ENCODE measurements at places on chromosomes 12 and 14.

DNA sequence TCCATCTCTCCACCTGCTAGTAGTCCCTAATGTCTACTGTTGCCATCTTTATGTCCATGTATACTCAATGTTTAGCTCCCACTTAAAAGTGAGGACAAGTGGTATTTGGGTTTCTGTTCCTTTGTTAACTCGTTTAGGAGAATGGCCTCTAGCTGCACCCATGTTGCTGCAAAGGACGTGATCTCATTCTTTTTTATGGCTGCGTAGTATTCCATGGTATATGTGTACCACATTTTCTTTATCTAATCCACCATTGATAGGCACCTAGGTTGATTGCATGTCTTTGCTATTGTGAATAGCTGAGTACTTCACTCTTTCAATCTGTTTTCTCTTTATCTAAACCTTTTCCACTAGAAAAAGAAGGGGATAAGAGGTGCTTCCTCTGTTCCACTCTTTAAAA is 130.0 kb downstream of the TMEM117 start:
- no peak for DNase-seq

GRCh38 chr12:61974461-61974860 is 285.7 kb upstream of the USP15 start:
- DNase-seq, result no peak

GRCh38 chr14:105050551-105050897 is 14.7 kb downstream of the GPR132 start:
- no peak for DNase-seq

DNA sequence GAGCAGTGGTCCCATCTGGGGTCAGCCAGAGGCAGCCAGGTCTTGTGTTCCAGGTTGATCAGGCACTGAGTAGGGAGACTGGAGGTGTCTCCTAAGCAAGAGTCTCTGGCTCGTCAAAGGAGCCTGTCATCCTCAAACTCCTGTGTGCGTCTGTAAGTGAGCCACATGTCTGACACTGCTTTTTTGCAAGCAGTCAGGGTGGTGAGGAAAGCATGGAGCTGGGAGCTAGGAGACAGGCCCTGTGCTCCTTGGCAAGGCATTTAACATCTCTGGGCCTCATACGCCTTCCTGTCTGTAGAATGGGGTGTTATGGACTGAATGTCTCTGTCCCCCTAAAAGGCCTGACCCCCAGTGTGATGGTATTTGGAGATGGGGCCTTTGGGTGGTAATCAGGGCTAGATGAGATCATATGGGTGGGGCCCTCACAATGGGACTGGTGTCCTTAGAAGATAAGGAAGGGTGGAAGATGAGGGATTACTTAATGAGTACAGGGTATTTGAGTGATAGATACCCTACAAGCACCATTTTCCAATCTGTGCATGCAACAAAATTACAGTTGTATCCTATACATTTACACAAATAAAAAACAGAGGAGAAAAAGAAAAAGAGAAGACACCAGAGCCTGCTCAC is 53.0 kb downstream of the ARL6IP4 start:
- no peak for DNase-seq

DNA sequence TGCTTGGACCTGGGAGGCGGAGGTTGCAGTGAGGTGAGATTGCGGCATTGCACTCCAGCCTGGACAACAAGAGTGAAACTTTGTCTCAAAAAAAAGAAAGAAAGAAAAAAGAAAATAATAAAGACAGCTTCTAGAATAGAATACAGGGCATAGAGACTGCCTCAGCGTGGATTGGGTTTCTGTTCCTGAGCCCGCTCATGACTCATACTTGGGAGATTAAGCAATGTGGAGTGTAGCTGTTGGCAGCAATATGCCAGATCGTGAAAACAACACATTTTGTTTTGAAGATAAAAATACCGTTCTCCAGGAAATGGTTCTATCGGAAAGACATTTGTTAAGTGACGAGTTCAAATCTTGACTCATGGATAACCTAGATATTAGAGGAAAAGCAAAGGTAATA is 67.2 kb downstream of the GLT1D1 start:
- DNase-seq, result no peak

DNA sequence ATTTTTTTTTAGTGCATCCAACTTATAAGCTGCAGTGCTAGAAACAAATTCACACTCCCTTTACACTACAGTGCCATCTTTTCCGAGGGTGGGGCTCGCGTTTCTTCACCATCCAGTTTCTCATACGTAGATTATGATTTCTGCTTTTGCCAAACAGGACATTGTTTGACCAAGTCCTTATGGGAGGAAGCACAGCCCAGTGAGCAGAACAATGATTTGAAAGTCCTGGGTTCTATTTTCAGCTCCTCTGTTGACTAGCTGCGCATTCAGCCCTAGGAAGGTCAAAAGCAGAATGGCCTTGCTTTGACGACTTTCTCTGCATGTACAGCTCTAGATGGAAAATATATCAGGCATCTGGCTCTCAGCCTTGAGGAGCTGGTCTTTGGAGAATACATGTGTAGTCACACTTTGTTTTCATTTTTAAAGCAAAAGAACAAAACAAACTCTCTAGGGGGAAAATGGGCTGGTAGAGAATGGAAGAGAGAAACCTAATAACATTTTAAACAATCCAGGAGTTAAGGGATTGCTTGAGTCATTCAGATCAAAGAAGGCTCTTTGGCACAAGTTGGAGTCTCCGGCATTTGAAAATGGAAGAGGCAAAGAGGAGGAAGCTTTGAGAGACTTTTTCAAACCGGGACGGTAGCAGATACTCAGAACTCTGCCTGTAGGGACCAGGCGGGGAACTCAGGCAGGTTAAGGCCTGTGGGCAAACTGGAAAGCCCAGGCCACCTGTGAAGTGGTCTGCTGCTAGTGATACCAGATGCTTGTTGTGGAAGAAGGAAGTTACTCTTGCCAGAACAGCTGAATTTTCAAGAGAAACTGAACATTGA is 257.3 kb upstream of the PLEKHG7 start:
- DNase-seq, result no peak

DNA sequence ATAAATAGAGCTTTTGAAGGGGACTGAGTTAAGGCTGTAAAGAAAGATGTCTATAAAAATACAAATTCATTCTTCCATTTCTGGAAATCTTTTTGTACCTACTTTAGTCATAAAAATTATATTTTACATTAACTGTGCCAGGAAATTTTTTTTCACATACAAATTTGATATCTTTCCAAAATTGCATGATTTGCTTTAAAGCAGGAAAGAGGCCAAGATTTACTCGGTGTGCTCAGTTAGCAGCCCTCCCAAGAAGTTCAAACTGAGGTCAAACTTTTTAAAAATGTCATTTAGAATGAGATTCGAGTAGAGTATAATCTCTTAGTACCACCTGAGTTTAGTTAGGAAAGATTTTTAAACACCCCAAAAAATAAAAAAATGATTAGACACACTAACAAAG is 173.2 kb upstream of the GRIP1 start:
- DNase-seq, result no peak

DNA sequence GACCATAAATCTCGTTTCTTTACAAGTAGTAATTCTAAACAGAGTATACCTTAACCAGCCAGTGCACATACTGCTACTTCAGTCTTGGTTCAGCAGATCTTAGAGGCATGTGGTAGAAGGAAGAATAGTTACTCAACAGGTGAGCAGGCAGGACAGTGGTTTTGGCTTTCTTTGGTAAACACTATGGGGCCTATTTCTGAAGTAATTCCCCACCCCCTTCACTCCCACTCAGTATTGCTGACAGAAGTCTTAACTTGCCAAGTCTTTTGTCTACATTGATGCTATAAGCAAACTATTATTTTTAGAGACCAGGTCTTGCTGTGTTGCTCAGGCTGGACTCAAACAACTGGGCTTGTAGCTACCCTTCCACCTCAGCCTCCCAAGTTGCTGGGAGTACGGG is 68.5 kb downstream of the FBXO34 start:
- DNase-seq, result no peak

GRCh38 chr14:53619691-53620231 is 336.9 kb downstream of the BMP4 start:
- no peak for DNase-seq

DNA sequence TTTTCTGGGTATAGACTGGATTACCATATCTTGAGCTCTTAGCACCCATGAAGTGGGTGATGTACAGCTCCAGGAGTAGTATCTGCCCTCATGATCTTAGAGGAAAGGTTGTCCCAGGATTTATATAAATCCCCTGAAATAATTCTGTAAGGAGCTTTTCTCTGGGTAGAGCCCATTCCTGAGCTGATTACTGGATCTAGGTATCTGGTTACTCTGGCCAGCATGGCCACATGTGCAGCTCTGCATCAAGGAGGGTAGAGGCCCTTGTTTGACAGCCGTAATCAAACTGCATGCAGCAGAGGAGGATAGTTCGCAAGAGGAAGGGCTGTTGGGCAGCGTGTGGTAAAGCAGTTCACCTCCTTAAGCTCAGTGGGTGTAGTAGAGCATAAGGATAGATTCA is 8.5 kb downstream of the COX14 start:
- no peak for DNase-seq

- no peak for DNase-seq
Measured at GRCh38 chr14:93430315-93431035, at the start of gene UNC79. UNC79 (plus strand) TSS chr14:93430939; CDS start chr14:93431030, 91 bp downstream.
